Panc1 (cell line): ENCODE measurements at places on chromosomes 13 and 19. TPM values are rescaled to one million over a fixed set of nuclear protein-coding genes. Genes with fewer than 3 reads are reported as not detected.

The RPS16 gene
- 27,832 TPM for total RNA-seq

The LGALS7B gene
- total RNA-seq: 3.6 TPM

- no peak for DNase-seq
- H3K27ac ChIP-seq: no peak overlapping the region
- no peaks in the 10 kb centered on the region for H3K4me1 ChIP-seq
- H3K4me3 ChIP-seq: no peak overlapping the region
These were observed 19.6 kb downstream of the FUZ start for GRCh38 chr19:49793561-49793840.

The NCAN gene
- 0.15 TPM for total RNA-seq
